ENCODE measurements at places on chromosomes 7 and 10.

DNA sequence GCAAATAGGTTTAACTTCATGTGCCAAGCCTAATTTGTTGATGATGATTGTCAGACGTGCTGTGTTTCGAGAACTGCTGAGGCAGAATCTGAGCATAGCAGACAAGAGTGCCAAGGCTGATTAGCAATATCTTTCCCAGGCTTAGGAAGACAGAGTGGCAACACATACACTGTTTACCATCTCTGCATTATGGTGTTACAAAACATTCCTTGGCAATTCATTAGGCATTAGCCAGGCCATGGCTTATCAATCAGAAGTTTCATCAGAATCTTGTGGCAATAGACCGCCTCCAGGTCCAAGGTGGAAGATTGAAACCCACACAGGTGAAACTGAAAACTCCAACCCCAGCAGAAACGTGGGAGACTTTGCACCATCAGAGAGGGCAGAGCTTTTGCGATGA is 148.5 kb downstream of the AOAH start:
- no peak for DNase-seq

DNA sequence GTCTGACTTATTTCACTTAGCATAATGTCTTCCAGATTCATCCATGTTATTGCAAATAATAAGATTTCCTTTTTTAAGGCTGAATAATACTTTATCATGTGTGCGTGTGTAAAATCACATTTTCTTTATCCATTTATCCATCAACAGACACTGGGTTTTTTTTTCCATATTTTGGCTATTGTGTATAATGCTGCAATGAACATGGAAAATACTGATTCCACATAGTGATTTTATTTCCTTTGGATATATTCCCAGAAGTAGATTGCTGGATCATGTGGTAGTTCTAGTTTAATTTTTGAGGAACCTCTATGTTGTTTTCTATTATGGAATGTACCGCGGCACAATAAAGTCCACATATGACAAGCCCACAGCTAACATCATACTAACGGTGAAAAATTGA is 180.1 kb downstream of the PON1 start:
- DNase-seq: no peak

GRCh38 chr10:121532292-121532864 is 65.9 kb downstream of the FGFR2 start:
- no peak for DNase-seq

- DNase-seq: no peak
These were observed 32.5 kb upstream of the FEZF1 start for GRCh38 chr7:122337011-122337410.

GRCh38 chr7:14321947-14322346 is 332.5 kb upstream of the ETV1 start:
- DNase-seq: no peak

DNA sequence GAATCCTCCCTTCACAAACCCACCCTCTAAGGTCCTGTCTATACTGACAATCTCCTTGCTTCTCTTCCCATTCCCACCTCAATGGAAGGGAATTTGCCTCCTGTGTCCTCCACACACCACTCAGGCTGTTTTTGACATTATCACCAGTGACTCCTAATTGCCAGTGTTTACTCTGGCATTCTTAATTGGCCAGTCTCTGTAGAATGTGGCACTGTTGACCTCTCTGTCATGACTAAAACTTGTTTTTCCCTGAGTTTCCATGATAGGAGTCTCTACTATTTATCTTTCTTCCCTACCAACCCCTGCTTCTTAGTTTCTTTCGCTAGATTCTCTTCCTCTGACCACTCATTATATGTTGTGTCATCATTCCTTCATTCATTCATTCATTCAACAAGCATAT is 12.1 kb downstream of the SLC16A12 start:
- DNase-seq: no peak

DNA sequence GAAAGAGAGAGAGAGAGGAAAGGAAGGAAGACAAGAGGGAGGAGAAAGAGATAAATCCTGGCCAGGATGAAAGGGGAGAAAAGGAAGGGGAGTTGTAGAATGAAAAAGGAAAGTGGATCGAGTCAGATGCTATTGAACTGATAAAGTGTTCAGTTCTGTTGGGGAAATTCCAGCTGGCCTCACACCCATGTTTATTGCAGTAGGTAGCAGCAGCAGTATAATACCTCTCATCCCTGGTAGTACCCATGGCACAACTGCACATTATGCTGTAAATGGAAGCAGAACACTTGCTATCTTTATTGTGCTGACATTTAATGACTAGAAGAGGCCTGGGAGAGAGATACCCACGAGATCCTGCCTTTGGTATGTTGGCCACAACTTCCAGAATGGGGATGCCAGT is 178.1 kb downstream of the EVX1 start:
- DNase-seq: no peak

GRCh38 chr10:24382045-24382444 is 173.1 kb downstream of the KIAA1217 start:
- no peak for DNase-seq

DNA sequence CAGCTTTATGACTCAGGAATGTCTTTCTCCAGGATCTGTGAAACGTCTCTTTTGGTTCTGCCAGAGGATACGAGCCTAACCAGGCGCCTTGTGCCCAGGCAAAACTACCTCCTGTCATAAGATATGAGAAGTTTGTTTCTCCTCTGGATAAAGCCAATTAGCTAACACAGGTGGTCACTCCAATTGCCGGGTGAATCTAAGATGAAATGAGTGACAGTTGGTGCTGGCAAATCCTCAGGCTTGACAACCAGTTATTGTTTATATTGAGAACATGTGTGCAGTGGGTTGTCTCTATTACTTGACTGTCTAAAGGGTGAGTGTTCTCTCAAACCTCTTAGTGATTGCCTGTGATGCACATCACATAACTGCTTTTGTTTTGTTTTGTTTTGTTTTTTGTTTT is 449.1 kb downstream of the XPNPEP1 start:
- DNase-seq: no peak

DNA sequence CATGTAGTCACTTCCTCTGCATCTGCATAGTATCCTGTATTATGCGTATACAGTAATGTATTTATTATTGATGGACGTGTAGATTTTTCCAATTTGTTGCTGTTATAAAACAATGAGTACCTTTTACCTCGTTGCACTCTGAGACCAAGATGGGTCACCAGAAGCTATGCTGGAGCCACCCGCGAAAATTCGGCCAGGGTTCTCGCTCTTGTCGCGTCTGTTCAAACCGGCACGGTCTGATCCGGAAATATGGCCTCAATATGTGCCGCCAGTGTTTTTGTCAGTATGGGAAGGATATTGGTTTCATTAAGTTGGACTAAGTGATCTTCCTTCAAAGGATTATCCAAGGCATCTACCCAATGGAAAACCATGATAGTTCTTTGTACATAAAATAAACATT is 1.0 kb downstream of the PSMC2 start:
- DNase-seq: no peak

DNA sequence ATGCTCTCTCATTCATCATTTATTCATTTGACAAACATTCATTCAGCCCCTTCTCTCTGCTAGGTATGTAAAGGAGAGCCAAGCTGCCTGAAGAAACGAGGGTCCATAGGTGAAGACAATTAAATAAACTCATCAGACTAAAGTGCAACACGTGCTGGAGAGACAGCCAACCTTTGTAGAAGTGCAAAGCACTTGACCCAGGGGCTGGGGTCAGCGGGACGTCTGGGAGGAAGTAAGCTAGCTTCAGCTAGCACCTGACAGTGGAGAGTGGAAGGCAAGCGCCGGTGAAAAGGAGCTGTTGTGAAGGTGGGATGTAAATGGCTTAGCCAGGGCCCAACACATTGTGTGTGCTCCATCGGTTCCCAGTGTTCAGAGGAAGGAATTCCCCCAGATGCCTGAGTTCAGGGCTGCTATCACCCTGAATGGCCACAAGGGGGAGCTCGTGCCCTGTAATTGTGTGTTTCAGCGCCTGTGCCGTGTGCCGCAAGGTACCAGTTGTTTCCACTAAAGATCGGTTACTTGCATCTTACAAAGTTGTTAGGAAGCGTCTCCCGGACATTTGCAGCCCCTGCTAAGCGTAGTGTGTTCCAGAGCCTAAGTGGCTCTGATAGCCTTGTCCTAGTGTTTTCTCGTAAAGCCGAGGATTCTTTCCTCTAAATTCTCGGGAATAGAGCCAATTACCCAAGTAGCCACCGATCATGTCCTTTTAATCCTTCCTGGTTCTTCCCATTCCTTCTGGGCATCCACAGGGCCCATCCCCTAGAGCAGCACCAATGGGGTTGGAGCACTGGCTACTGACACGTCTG is 30.6 kb downstream of the TLX1 start:
- peak; percentile 79 for DNase-seq

GRCh38 chr7:149558149-149558861 is 60.7 kb upstream of the ZNF746 start:
- no peak for DNase-seq

GRCh38 chr10:51266496-51266895 is 192.2 kb downstream of the PRKG1 start:
- no peak for DNase-seq

DNA sequence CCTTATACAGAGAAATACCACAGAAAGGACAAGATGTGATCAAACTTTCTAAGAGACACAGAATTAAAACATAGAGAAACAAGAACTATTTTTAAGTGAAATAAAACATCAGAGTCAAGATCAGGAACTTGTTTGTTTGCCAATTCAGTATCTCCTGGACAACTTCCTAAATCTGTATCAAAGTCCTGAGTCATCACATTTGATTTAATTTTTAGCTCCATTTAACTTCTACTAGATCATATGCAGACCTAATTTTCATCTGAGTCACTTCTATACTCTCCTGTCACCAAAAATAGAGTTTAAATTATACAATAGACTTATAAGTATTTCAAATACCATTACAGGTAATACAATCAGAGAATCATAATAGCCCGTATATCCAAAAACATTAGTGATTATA is 268.1 kb downstream of the PRKG1 start:
- DNase-seq: no peak

- DNase-seq: no peak
These were observed 73.3 kb downstream of the CHST15 start for GRCh38 chr10:124019886-124020797.
